Stimulated activated CD4-positive, alpha-beta T cell treated with anti-CD3 and anti-CD28 coated beads, Interleukin-1b, Interleukin-23, amount 100 ng/mL, for 1 hour (primary cell): ENCODE measurements at places on chromosomes 1 and 21.
A peak's percentile ranks its signal among the peaks of the same experiment; 100 is the strongest.

GRCh38 chr1:7265771-7266371, 480.6 kb downstream of the CAMTA1 start:
- DNase-seq, result no peak

DNA sequence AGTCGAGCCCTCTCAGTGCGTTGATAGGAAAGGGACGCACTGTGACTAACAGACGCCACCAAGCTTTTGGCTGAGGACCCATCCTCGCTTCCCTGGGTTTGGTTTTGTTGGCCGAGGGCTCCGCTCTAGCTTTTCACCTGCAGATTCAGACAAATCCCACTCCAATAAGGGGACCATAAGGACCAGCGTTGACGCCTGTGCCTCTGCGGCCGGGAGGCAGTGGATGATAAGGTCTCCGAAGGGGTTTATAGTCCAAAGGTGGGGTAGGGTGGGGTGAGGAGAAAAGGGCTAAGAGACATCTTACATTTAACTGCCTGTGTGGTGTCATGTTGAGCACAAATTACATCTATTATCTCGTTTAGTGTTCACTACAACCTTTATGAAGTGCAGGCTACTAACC, 760 bp downstream of the PEX14 start:
- DNase-seq, result no peak

DNA sequence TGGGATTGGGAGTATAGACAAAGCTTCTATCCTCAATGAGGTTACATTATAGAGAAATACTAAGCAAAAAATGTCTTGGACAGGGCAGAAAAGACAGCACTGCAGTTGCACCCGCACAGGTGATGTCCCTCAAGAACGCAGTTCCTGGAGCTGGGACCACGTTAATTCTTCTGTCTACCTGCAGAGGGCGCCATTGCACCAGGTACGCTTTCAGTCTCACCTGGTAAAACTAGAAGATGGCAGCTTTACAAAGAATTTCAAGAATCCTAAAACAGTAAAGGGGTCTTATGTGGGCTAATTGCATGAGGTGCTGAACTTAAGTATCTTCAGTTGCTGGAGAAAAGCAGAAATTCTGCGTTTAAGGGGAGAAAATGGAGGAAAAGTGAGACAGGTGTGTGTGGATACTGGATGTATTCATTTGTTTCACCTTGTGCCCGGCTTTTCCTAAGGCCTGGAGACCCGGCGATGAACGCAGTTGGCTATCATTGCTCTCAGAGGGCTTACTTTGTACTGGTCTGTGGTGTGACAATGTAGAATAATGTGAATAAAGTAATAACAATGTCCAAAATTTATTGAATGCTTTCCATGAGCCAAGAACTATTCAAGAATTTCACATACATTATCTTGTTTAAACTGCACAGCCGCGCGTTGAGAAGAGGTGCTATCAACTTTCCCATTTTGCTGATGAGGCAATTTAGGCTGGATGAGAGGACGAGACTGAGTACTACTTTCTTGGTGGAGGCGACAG, 276.3 kb upstream of the GREM2 start:
- DNase-seq, result no peak

- DNase-seq, result no peak
Observed at GRCh38 chr1:22048351-22049192, 3.9 kb upstream of the CDC42 start.

DNA sequence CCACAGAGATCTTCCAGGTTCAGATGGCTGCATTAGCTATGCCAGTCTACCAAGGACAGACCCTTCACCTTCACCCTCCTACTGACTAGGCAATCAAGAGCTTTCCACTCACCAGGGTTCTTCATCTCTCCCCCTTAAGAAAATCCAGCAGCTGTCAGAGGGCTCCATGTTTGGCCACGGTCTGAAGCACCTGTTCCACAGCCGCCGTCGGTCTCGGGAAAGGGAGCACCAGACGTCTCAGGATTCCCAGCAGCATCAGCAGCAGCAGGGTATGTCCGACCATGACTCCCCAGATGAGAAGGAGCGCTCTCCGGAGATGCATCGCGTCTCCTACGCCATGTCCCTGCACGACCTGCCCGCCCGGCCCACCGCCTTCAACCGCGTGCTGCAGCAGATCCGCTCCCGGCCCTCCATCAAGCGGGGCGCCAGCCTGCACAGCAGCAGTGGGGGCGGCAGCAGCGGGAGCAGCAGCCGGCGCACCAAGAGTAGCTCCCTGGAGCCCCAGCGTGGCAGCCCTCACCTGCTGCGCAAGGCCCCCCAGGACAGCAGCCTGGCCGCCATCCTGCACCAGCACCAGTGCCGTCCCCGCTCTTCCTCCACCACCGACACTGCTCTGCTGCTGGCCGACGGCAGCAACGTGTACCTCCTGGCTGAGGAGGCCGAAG, 13.8 kb downstream of the TMCC2 start:
- no peak for DNase-seq

- no peak for DNase-seq
Observed at GRCh38 chr1:95339377-95339776, 105.4 kb downstream of the RWDD3 start.

- DNase-seq, result no peak
Observed at GRCh38 chr1:185442050-185442449, 125.0 kb upstream of the IVNS1ABP start.

DNA sequence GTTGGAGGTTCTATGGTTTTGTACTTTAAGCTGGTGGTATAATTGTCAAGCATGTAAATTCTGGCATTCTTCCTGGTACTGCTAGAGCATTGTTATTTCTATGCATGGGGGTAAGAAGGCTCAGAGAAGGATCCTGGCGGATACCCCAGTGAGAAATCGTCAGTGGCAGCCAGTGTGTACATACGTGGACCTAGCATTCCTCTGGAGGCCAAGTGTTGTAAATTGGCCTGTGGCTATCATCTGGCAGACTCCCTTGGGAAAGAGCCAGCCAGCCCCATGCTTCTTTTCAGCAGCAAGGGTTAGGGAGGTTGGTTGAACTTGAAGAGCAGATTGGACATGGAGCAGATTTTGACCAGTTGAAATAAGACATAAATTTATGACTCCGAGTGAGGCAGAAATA, 5.2 kb upstream of the AGO3 start:
- no peak for DNase-seq

DNA sequence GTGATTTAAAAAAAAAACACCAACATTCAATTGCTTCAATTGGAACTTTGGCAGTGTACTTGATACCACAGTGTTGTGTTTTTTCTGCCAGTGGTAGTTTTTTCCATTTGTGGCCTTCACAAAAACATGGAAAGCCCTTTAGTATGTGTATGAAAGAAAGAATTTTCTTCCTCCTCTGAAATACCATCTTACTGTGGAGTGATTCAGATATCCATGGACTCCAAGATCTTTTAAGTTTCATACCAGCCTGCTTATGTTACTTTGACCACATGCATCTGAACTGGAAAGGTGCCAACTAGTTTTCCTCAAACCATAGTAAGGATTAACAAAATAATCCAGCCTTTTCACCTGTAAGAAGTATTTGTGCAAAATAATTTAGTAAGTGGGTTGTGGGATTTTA, 3.4 kb downstream of the PPP2R5A start:
- DNase-seq, result no peak

DNA sequence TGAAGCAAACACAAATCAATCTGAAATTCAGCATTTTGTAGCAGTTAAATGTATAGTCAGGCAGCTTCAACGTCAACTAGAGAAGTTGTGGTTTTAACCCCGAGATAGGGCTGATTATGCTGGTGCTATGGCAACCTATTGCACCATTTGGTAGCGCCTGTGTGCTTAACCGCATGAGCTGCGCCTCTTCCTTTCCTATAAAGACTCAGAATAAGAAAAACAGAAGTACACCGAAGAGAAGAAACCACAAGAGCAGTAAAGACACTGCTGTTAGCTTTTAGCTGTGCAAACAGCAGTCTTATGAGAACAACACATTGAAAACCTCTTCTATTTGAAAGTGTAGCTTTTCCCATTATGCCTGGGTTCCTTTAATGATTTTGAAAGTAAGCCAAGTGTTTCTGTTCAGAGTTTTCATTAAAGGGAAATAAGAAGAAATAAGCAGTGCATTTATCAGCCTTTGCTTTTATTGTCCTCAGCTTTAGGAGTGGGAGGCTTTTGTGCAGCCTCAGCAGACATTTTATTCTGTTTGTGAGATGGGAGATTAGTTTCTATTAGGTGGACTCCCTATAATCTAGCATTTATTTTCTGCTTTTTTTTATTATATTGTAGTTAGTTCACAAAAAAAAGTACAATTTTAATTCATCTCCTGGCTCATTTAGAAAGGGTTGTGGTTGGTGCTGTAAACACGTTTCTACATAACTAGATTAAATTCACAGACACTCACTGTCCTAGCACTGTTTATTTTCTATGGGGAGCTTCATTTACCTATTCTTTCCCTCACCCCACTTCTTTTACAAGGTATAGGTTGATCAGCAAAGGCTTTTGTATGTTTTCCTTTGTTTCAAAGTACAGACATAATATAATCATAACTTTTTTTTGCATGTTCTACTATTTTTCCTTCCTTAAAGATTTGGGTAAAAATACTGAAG, 43.3 kb downstream of the PTPRC start:
- DNase-seq, result peak; percentile 55

DNA sequence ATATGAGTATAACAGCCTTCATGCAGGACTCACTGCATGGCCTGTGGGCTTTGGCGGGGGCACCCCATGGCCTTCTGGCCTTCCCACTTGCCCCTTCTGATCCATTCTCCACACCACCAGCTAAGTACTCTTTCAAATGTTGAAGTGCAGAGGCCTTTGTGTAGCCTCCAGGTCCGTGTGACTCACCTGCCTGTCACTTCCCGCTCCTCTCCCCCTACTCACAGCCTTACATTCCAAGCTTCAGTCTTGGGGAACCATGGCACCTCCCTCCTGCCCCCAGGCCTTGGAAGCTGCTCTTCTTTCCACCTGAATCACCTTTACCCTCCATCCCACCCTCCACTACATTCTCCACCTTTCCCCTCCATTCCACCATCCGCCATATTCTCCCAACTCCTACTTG, 69.6 kb downstream of the PGM1 start:
- DNase-seq, result no peak

DNA sequence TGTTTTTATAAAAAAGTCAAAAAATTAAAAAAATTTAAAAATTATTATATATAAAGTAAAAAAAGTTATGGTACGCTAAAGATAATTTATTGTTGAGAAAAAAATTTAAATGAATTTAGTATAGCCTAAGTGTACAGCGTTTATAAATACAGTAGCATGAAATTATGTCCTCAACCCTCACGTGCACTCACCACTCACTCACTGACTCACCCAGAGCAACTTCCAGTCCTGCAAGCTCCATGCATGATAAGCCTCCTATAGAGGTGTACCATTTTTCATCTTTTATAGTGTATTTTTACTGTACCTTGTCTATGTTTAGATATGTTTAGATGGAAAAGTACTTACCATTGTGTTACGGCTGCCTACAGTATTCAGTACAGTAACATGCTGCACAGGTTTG, 5.1 kb downstream of the DISC1 start:
- DNase-seq, result no peak

DNA sequence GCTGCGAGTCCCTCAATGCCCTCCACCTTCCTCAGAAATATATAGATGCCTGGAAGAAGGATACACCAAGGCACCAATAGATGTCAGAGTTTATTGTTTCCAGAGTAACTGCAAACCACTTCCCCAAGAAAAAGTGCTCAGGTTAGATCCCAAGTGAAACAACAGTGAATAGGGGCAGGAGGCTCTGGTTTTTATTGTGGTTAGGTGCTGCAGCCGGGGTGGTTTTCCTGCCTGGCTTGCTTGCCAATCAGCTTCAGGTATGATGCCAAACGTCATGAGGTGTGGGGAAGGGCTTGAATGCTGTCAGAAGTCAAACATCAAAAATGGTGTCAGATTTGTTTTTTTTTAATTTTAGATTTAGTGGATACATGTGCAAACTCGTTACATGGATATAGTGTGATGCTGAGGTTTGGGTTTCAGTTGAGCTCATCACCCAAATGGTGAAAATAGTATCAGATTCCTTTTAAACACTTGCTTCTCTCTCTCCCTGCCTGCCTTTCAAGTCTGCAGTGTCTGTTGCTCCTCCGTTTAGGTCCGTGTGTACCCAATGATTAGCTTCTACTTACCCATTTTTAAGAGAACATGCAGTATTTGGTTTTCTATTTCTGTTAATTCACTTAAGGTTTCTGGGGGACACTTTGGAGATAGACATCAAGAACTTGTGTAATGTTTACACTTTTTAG, 1317.0 kb downstream of the MRPL39 start:
- DNase-seq, result no peak

GRCh38 chr1:11880911-11881748, 22.4 kb upstream of the NPPB start:
- no peak for DNase-seq

- no peak for DNase-seq
Observed at GRCh38 chr1:100377590-100378361, 25.5 kb downstream of the CDC14A start.

- DNase-seq, result no peak
Observed at GRCh38 chr1:6183520-6183989, 3.4 kb upstream of the CHD5 start.

- no peak for DNase-seq
Observed at GRCh38 chr1:30444401-30444800, 279.0 kb downstream of the MATN1 start.

- DNase-seq, result no peak
Observed at GRCh38 chr1:153944005-153944826, 2.3 kb downstream of the DENND4B start.

DNA sequence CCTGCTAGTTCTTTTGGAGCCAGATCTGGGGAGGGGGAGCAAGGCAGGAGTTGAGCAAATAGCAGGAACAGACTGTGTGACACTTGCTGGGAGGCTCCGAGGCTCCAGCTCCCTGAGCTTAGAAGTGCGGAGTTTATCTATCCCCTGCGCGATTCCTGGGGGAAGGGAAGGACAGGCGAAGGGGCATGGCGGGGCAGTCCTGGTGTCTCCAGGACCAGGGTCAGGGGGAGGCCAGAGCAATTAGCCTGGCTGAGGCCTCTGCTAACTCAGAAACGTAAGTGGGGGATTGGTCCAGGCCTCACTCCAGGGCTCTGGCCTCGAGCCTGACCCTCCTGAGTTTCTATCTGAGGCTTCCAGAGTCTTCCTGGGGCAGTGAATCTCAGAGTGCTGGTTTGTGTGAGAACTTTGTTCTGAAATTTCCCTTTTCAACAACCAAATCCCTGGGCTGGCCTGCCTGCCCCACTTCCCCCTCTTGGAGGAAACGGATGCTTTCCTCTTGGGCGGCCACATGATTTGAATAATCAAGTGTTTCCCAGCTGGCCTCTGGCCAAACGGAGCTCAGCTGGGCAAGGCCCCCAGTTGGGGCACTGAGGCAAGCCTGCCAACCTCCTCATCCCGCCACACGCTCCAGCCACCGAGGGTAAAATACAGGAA, 15.6 kb downstream of the ALPL start:
- DNase-seq, result no peak

- DNase-seq, result no peak
Observed at GRCh38 chr1:65232461-65232990, 76.8 kb upstream of the DNAJC6 start.

GRCh38 chr1:209421978-209422680, 161.4 kb upstream of the CAMK1G start:
- no peak for DNase-seq

GRCh38 chr1:228163776-228164519, 1.7 kb upstream of the IBA57 start:
- DNase-seq, result no peak

GRCh38 chr1:1434131-1434823, 1.2 kb upstream of the VWA1 start:
- DNase-seq, result no peak

GRCh38 chr1:40798366-40799281, 15.0 kb downstream of the KCNQ4 start:
- DNase-seq, result no peak
